ENCODE measurements at places on chromosomes 11 and 22. TPM values are rescaled to one million over a fixed set of nuclear protein-coding genes. Genes with fewer than 3 reads are reported as not detected.
A peak's percentile ranks its signal among the peaks of the same experiment; 100 is the strongest.

CHRM4 gene
- total RNA-seq = not detected

TP53AIP1 gene
- not detected for total RNA-seq

TEX54 gene
- total RNA-seq = not detected

PHRF1 gene
- 18.3 TPM for total RNA-seq

PKDREJ gene
- total RNA-seq = 0.16 TPM

APOA4 gene
- total RNA-seq = not detected

DAGLA gene
- total RNA-seq = 4.5 TPM

PIH1D2 gene
- 1.4 TPM for total RNA-seq

SMIM35 gene
- total RNA-seq = not detected

CNGA4 gene
- total RNA-seq = not detected

OR11H1 gene
- not detected for total RNA-seq

GRCh38 chr11:130581646-130582045 is 133.2 kb downstream of the ADAMTS15 start:
- H3K27me3 ChIP-seq = no peaks in the 10 kb centered on the region
- peak overlapping the region; percentile 13 for H3K27ac ChIP-seq
- no peak overlapping the region for H3K4me3 ChIP-seq
- H3K36me3 ChIP-seq = no peaks in the 10 kb centered on the region
- DNase-seq = no peak

GRCh38 chr11:123570939-123571580 is 83.4 kb downstream of the SCN3B start:
- H3K4me1 ChIP-seq = no peaks in the 10 kb centered on the region
- no peak overlapping the region for H3K27ac ChIP-seq
- no peaks in the 10 kb centered on the region for H3K27me3 ChIP-seq
- no peak for DNase-seq
- H3K36me3 ChIP-seq = no peaks in the 10 kb centered on the region

DNA sequence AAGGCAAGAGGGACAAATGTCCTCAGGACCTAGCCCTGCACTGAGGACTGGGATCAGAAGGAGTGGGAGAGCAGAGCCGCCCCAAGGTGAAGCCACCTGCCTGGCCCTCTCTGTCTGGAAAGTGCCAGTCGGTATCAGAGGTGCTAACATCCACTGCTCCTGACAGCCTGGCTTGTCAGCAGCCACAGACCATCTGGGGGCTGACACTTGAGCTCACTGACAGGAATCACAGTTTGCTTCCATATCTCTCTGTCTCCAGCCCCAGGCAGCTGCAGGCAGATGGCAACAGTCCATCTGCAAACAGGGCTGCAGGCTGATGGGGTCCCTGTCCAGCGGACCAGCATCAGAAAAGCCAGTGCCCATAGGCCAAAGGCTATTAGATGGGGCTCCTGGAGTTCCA is 5.5 kb downstream of the OPCML start:
- no peak overlapping the region for H3K27ac ChIP-seq
- no peak for DNase-seq
- peaks cover 46% of the 10 kb centered on the region for H3K27me3 ChIP-seq
- H3K4me1 ChIP-seq = peaks cover 9% of the 10 kb centered on the region

GRCh38 chr11:106794058-106794457 is 224.2 kb downstream of the GUCY1A2 start:
- no peaks in the 10 kb centered on the region for H3K27me3 ChIP-seq
- no peaks in the 10 kb centered on the region for H3K36me3 ChIP-seq
- no peaks in the 10 kb centered on the region for H3K4me1 ChIP-seq
- no peak overlapping the region for H3K27ac ChIP-seq
- no peak for DNase-seq

DNA sequence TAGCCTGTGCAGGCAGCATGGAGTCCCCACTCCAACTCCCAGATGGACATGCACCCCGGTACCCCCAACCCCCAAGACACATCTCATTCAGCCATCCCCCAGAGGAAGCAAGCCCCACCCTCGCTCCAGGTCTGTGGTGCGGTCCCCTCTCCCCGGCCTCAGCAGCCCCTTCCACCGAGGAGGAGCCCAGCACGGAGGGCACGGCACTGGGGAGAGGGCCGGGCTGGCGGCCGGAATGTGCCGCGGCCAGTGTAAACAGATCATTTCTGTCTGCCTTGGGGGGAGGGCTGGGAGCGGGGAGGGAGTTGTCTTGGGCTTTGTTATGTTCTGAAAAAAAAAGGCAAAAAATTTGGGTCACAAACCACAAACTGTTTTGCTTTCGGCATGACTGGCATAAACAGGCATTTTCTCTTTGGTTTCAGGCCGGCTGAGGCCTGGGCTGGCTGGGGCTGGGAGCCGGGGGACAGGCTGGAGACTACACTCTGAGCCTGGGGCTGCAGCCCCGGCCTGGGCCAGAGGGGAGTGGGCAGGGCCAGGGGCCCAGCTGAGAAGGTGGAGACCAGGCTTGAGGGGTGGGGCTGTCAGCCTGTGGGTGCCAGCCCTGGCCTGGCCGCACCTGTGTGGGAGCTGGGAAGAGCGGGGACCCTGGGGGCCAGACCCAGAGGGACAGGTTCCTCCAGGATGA is 16.8 kb downstream of the IGF2 start:
- no peak overlapping the region for H3K4me3 ChIP-seq
- no peak overlapping the region for H3K27ac ChIP-seq
- peak; percentile 16 for DNase-seq
- H3K36me3 ChIP-seq = no peaks in the 10 kb centered on the region
- no peaks in the 10 kb centered on the region for H3K4me1 ChIP-seq
- H3K27me3 ChIP-seq = peaks cover 21% of the 10 kb centered on the region

GRCh38 chr11:66313321-66314185 is 3.3 kb downstream of the CD248 start:
- H3K27me3 ChIP-seq = no peaks in the 10 kb centered on the region
- peaks cover 27% of the 10 kb centered on the region for H3K4me1 ChIP-seq
- H3K27ac ChIP-seq = peak overlapping the region; percentile 72
- no peak for DNase-seq
- peak overlapping the region; percentile 65 for H3K4me3 ChIP-seq

DNA sequence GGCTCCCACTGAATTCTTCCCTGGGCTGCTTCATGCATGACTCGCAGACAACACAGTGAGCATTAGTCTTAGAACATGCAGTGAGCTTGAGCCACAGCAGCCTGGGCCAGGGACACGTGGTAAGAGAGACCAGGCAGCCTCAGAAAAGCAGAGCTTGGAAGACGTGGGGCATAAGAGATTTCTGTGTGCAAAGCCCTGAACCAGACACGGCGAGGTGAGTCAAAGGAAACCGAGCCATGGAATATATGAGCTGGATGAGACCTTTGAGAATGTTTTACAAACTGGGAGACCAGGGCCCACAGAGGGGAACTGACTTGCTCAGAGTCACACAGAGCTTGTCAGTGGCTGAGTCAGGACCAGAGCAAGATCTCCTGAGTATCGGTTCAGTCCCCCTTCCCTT is 8.5 kb upstream of the FXYD6 start:
- no peaks in the 10 kb centered on the region for H3K27me3 ChIP-seq
- no peaks in the 10 kb centered on the region for H3K36me3 ChIP-seq
- H3K27ac ChIP-seq = peak overlapping the region; percentile 83
- H3K4me3 ChIP-seq = peak overlapping the region; percentile 49
- DNase-seq = no peak

GRCh38 chr11:79461144-79461543 is 20.3 kb upstream of the TENM4 start:
- H3K27me3 ChIP-seq = no peaks in the 10 kb centered on the region
- H3K27ac ChIP-seq = no peak overlapping the region

DNA sequence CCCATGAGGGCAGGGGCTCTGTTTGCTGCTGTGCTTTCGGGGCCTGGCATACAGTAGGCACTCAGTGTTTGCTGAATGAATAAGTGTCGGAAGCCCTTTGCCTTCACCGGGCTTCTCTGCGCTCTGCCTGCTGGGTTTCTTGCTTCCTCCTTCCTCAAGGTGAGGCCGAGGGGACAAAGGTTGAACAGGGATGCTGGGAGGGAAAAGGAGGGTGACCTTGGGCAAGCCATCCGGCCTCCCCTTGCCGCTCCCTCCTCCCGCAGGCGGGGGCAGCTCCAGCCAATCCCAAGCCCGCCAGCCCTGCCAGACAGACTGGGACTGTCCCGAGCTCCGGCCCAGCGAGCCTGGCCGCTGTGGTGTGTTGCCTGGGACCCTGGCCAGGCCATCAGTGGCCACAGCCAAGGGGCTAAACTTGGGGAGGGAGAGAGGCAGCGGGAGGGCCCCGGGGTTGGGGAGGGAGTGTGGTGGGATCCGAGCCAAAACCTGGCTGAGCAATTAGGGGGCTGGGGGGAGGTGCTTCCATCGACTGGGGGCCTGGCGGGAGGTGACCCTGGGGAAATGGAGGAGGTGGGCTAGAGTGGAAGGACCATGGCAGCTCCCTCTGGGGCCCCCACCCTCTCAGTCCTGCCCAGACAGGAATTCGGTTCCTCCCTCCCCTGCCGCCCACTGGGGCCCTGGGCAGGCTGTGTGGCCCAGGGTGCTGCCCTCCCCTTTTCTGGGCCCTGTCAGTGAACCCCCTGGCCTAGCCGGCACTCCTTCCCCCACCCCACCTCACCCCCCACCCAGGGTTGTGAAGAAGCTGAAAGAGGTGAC is 3.4 kb upstream of the RCOR2 start:
- DNase-seq = peak; percentile 89
- H3K4me3 ChIP-seq = peak overlapping the region; percentile 41
- H3K27ac ChIP-seq = peak overlapping the region; percentile 84
- H3K27me3 ChIP-seq = no peaks in the 10 kb centered on the region
- peaks cover 48% of the 10 kb centered on the region for H3K4me1 ChIP-seq

DNA sequence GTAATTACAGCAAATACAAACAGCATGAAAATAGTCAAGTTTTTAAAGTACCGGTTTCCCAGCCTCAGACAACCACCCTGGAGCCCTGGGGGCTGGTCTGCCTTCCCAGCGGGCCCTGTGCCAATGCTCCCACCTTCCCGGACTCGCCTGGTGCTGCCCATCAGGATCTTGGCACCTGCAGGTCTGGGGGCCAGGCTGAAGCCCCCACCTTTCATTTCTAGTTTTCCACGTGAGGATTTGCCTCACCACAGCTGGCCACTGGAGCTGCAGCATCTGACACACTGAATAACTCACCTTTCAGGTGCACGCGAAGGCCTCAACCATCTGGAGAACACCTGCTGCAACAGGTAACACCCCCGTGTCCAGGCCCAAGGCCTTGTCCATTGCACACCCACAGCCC is 108.7 kb upstream of the THY1 start:
- no peaks in the 10 kb centered on the region for H3K4me1 ChIP-seq
- no peak overlapping the region for H3K4me3 ChIP-seq
- peaks cover 14% of the 10 kb centered on the region for H3K27me3 ChIP-seq
- no peak for DNase-seq
- no peaks in the 10 kb centered on the region for H3K36me3 ChIP-seq
- no peak overlapping the region for H3K27ac ChIP-seq

DNA sequence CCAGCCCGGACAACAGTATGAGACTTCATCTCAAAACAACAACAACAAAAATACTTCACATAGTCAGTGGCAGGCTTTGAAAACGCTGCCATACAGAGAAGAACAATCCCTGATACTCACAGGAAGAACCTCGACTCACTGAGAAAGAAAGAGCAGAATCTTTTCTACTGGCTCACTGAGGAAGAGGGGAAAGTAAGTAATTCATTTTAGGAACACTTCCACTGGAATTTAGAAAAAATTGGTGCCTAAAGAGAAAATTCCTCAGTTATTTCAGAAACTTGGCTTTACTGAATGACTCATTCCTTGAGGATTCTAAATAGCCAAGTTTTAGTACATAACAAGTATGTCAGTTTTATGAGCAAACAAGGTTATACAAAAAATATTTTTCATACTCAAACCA is 12.3 kb downstream of the NARS2 start:
- H3K27ac ChIP-seq = peak overlapping the region; percentile 49
- peaks cover 33% of the 10 kb centered on the region for H3K36me3 ChIP-seq
- H3K4me1 ChIP-seq = peaks cover 31% of the 10 kb centered on the region
- no peak overlapping the region for H3K4me3 ChIP-seq
- no peak for DNase-seq

DNA sequence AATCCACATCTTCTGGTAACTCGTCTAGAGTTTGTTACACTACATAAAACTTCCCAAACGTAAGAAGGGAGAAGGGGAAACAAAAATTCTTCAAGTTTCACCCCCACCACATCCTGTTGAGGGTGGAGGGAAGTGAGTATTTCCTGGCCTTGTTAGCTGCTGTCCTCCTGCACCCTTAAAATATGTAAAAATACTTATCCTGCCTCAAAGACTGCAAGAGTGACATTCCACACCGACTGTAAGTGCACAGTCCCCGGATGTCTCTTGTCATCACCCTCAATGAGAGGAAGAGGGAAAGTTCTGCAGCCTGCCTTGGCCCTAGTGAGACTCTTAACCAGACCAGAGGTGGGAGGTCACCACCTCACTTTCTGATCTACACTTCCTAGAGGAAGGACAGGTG is 3.3 kb downstream of the TMEM121B start:
- no peaks in the 10 kb centered on the region for H3K27me3 ChIP-seq
- H3K27ac ChIP-seq = no peak overlapping the region
- no peaks in the 10 kb centered on the region for H3K36me3 ChIP-seq
- no peak for DNase-seq

- DNase-seq = no peak
- no peak overlapping the region for H3K4me3 ChIP-seq
- no peak overlapping the region for H3K27ac ChIP-seq
- H3K27me3 ChIP-seq = peaks cover 27% of the 10 kb centered on the region
Measured at GRCh38 chr22:37258753-37259401, 14.8 kb upstream of the RAC2 start.
